Anterior cingulate cortex (tissue), 58 donors: ENCODE measurements at places on chromosomes 12 and 14.

- no peak for DNase-seq
Measured at GRCh38 chr14:51107801-51108200, 12.9 kb upstream of the TRIM9 start.

GRCh38 chr12:61220337-61220736 is 1039.9 kb upstream of the USP15 start:
- DNase-seq, result no peak

GRCh38 chr14:64704743-64705380 is 638 bp downstream of the PLEKHG3 start:
- DNase-seq, result no peak

GRCh38 chr12:111596985-111597830 is 1.9 kb downstream of the ATXN2 start:
- peak; percentile 4 for DNase-seq

- peak; percentile 4 for DNase-seq
Measured at GRCh38 chr12:42180990-42181596, 36.4 kb upstream of the GXYLT1 start.
